WERI-Rb-1 (cell line): ENCODE measurements at places on chromosomes 7 and 10.

GRCh38 chr10:122486406-122487080 is 25.2 kb downstream of the HTRA1 start:
- DNase-seq = no peak

GRCh38 chr7:106450716-106451115 is 165.9 kb upstream of the NAMPT start:
- no peak for DNase-seq

- no peak for DNase-seq
Observed at GRCh38 chr10:113169853-113170460, 219.9 kb downstream of the TCF7L2 start.

GRCh38 chr7:22884911-22885788 is 62.5 kb upstream of the TOMM7 start:
- no peak for DNase-seq

DNA sequence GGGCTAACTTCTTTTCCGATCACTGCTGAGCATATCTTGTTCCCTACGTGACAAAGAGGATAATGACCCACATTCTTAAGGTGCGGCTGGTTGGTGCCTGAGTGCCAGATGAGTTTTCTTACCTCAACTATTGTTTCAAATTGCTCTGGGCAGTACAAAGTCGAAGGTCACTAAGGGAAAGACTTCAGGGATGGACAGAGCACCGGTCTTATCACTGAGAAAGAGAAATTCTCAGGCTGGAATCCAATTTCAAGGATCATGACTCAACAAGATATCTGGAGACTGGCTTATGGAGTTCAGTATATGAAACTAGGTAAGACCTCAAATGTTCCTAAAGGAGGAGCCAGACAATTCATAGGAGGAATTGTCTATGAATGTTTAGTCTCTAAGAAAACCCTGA is 780.3 kb downstream of the SUGCT start:
- no peak for DNase-seq
